NCI-H2107 (cell line): ENCODE measurements at places on chromosomes 16 and 17.
A peak's percentile ranks its signal among the peaks of the same experiment; 100 is the strongest.

- no peak for DNase-seq
These were observed 421.1 kb upstream of the C16orf82 start for GRCh38 chr16:26645614-26646013.

- DNase-seq: no peak
These were observed 130.8 kb upstream of the CES5A start for GRCh38 chr16:56005958-56006357.

- DNase-seq: no peak
These were observed 1347.6 kb downstream of the CDH11 start for GRCh38 chr16:63774302-63774701.

DNA sequence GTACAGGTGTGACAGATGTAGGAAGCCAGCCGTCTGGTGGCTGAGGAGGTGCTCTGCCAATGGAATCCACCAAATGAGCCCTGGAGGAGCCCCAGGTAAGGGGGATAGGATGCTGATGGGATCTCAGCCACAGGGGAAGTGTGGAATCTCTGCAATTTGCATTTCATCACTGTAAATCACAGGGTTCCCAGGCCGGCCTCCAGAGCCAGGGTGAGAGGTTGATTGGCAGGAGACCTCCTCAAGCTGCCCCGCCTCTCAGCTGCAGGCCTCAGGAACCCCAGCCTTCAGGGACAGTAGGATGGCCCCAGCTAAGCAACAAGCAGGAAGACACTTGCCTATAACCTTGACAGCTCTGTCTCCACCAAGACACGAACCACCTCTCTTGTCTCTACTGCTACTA lies 39.4 kb downstream of the RTN4RL1 start:
- no peak for DNase-seq

DNA sequence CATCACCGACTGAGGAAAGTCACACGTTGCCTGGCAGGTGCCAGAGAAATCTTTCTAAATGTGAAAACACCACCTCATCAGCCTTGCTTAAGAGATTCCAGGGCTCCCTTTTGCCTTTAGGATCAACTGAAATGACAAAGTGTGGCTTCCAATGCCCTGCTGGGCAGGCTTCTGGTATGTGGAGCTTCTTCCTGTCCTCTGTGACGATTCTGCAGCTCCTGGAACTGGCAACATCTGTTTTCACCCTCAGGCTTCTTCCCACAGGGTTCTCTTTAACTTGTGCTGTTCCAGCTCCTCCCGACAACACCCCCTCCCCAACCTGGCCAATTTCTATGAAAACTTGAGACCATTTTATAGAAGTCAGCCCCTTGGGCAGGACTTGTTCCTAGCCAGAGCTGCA lies 4.8 kb upstream of the ZDHHC1 start:
- DNase-seq: no peak

DNA sequence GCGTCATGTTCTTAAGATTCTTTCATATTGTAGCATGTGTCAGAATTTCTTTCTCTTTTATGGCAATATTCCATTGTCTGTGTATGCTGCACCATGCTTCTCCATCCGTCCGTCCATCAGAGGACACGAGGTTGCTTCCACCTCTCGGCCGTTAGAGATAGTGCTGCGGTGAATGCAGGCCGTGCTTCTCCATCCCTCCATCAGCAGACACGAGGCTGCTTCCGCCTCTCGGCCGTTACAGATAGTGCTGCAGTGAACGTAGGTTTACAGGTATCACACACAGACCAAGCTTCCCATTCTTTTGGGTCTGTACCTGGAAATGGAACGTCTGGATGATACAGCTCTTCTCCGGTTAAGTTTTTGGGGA lies 113.5 kb downstream of the CMIP start:
- DNase-seq: no peak

DNA sequence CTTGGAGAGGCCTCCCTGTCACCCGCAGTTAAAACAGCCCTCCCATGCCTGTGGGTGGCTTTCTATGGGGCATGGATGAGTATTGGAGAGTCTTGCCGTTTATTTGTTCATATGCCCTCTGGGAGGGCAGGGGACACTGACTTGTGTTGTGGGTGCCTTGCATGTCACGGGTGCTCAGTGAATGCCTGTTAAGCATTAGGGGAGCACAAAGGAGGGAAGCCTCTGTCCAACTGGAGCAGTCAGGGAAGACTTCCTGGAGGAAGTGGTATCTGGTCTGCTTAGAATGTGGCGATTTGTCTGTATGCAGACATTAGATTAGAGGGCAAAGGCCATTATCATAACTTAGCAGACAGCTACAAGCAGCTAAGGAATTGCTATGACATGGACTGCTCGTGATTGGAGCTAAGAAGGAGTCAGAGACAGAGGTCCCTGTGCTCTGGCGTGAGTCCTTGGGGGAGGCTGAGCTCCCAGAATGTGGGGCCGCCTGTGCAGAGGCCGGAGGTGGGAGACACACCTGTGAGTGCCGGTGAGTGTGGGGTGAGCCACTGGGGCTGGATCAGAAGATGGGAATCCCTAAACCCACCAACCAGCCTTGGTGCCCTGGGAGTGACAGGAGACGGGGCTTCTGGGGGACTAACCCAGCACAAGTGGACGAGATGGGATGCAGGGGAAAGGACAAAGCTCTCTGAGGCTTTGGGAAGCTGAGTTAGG lies 286.1 kb downstream of the SEC14L1 start:
- no peak for DNase-seq

GRCh38 chr17:9037736-9038135 lies 16.4 kb downstream of the NTN1 start:
- DNase-seq: no peak

- DNase-seq: peak; percentile 58
These were observed 329 bp downstream of the SMARCD2 start for GRCh38 chr17:63842173-63842539.

- no peak for DNase-seq
These were observed 2.5 kb downstream of the SMIM5 start for GRCh38 chr17:75635610-75636202.

GRCh38 chr16:4200000-4200780 lies 41.7 kb downstream of the SRL start:
- peak; percentile 26 for DNase-seq

DNA sequence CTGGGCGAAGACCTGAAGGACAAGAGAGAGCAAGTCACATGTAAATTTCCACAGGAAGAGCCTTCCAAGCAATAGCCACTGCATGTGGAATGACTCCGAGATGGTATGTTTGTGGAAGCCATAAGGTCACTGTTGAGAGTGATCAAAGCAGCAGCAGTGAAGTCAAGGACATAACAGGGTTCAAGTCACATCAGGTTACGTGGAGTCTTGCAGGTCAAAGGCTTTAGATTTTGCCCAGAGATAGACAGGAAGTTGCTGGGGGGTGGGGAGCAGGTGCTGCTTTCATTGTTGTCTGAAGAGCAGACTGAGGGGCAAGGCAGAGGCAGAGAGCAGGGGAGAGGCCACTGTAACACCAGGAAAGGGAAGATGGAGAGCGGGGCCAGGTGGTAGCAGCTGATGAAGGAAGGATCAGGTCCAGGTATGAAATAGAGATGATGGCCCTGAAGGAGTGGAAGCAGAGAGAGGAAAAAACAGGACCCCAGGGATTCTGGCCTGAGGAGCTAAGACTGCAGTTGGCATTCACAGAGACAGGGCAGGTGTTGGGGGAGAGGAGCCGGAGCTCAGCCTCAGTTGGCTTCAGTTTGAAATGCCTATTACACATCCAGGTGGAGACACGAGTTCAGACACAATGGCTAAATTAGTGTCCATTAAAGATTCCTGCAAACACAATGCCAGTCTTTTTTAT lies 129.3 kb upstream of the AXIN2 start:
- no peak for DNase-seq

GRCh38 chr16:69503244-69503643 lies 62.5 kb upstream of the NFAT5 start:
- no peak for DNase-seq

DNA sequence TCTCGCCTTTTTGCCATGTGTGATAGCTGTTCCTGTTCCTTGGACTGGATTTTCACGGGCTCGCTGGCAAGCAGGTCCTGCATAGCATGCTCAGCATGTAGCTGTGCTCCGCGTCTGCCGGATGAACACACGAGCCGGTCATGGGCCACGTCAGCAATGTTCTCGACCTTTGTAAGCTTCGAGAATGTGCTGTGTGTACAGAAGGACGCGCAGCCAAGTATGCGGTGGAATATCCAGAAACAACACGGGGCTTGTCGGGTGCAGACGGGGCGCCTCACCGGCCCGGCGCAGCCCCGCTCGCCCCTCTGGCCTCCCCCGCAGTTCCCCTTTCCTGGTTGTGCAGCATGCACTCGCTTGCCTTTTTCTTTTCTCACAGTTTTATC lies 42.2 kb downstream of the RPTOR start:
- no peak for DNase-seq

DNA sequence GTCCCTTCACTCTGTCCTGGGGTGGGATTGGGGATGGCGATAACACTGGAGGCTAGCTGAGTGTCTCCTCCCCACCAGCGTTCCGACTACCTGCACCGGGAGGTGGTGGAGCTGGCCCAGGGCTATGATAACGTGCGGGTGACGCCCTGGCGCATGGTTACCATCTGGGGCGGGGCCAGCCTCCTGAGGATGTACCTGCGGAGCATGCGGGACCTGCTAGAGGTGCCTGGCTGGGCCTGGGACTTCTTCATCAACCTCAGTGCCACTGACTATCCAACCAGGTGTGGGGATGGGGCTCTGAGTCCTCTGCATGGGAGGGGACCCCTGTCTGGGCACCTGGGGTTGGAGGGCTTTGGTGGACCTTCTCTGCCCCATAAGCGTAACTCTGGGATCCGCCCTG lies 8.8 kb downstream of the XYLT2 start:
- DNase-seq: no peak

DNA sequence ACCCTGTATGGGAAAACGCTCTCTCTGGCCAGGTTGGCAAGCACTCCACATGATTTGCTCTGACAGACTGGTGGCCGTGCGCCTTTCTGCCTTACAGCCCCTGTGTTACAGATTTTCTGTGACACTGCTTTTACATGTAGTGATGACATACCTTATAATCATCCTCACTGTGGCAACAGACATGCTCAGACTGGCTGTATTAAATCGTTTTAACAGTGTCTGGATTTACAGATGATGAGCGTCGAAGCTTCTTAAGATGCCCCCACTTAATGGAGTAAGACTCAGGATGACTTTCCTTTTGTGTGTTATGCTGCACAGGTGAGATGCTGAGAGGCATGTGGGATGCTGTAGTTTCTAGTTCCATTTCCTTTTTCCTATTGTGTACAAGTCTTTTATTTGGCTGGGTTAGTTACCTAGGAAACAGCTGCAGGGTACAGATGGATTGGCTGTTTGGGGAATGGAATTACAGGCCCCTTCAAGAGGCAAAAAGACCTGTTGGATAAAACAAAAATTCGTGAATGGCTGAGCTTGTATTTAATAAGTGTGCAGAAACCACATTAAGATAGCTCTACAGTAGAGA lies 20.9 kb upstream of the VWA3A start:
- no peak for DNase-seq

GRCh38 chr16:57147381-57148221 lies 38.2 kb downstream of the PSME3IP1 start:
- no peak for DNase-seq

DNA sequence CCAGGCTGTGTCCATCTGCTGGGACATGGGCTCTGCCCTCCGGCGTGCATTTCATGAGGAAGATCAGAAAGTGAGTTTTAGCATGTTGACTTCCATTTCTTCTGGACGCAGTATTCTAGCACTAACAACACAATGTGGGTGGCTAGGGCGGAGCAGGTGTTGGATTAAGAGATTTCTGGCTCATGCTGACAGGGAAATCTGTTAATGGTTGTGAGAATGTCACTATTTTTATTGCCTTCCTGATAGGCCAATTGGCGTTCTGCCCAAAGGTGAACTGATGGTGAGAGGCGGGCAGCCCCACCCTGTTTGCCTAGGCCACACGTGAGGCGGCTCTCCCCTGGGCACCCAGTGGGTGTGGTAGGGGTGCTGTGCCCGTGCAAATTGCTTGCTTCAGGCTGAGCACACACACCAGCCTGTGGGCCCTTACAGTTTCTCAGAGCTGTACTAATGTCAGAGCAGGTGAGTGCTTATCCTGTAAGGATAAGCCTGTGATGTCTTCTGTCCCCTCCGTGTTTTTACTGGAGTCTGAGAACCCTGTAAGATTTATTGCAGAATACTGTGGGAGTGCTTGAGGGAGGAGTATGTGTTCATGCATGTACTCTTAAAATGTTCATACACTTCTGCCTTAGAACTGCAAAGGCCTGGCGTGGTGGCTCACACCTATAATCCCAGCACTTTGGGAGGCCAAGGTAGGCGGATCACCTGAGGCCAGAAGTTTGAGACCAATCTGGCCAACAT lies 30.9 kb downstream of the PGS1 start:
- DNase-seq: peak; percentile 72

DNA sequence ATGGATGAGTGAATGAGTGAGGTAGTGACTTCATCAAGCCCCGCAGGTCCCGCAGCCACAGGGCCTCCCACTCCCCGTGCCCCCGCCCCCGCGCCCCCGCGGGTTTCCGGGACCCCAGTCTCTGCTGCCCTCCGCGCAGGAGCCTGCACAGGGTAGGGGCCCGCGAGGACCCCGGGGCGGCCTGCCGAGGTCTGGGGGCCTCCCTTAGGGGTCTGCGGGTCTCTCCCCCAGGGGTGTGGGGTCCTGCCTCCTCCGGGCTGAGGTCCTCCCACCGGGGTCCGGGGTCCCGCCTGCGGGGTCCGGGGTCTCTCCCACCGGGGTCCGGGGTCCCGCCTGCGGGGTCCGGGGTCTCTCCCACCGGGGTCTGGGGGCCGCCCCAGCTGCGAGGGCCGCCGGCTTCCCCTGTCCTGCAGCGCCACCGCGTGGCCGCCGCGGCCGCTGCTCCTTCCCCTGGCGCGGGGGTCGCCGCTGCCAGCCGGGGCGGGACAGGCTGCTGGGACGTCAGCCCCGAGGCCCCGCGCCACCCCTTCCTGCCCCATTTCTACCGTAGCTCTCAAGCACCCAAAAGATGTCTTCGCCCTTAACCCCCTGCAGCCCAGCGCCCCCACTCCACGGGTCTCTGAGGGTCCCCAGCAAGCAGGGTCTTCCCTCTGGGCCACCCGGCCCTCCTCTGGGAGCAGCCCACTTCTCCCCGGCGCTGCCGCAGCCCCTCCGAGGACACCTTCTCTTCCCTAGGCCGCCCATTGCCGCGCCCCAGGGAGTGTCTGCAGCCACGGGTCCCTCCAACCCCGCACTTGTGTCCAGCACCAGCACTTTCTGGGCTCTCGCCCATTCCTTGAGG lies 10.4 kb upstream of the CHMP6 start:
- DNase-seq: no peak

DNA sequence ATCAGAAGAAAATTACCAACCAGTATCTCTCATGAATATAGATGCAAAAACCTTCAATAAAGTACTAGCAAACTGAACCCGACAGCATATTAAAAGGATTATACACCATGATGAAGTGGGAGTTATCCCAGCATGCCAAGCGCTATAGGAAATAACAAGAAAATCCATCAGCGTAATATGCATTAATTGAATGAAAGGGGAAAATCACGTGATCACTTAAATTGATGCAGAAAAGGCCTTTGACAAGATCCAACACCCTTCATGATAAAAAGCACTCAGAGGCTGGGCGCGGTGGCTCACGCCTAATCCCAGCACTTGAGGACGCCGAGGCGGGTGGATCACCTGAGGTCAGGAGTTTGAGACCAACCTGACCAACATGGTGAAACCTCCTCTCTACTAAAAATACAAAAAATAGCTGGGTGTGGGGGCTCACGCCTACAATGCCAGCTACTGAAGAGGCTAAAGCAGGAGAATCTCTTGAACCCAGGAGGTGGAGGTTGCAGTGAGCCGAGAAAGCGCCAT lies 4.8 kb downstream of the CTRB2 start:
- no peak for DNase-seq
